ENCODE measurements at places on chromosomes 3 and 15.

DNA sequence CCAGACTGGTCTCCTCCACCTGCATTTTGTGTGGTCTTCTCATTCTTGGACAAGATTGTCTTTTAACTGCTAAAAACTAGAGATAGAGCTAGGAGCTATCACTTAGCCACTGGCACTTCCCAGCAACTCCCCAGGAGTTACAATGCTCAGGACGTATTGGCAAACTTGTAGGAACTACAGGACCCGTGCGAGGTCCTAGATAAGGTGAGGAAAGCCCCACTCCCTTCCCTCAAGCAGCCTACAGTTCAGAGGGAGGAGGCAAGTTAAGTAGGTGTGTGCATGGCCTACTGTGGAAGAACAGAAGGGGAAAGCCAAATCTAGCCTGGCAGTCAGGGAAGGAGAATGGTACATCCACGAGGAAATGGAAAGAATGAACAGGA, 504.7 kb upstream of the PROK2 start:
- no peak for DNase-seq

DNA sequence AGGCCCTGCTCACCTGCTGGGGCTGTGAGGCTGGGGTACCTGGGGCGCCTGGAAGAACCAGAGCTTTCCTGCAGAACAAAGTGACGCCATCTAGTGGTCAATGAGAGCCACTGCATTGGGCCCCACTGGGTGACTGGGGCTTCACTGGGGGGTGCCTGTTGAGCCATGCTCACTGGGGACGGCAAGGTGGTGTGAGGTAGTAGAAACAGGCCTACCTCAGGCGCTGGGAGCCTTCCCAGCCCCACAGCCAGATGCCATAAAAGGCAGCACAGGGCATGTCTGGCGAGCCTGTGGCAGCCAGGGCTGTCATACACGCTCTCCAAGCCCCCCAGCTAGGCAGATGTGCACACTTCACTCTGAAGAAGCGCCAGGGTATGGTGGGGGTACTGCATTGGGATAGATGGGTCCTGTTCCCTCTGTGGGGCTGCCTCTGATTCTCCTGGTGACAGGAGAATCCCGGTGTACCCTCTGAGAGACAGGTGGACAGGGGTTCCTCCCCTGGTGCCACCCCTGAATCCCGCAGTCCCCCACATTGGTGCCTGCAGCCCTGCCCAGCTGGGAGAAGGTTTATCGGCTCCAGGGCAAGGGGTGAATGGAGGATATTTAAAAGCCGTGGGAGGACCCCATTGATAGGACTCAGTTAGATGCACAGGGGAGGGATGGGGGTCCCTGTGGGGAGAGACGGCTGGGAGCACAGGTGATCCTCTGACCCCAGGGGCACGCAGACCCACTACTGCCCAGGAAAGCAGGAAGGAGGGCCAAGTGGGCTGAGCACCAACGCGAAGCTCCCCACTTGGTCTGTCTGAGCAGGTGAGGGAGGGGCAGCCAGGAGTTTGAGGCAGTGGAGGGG, 178.8 kb downstream of the NSMCE3 start:
- peak; percentile 78 for DNase-seq

- no peak for DNase-seq
Measured at GRCh38 chr3:10762611-10763247, 53.3 kb upstream of the SLC6A11 start.

- DNase-seq, result no peak
Measured at GRCh38 chr3:34360713-34361112, 562.3 kb downstream of the PDCD6IP start.

- no peak for DNase-seq
Measured at GRCh38 chr3:68458581-68458980, 473.8 kb downstream of the TAFA4 start.

DNA sequence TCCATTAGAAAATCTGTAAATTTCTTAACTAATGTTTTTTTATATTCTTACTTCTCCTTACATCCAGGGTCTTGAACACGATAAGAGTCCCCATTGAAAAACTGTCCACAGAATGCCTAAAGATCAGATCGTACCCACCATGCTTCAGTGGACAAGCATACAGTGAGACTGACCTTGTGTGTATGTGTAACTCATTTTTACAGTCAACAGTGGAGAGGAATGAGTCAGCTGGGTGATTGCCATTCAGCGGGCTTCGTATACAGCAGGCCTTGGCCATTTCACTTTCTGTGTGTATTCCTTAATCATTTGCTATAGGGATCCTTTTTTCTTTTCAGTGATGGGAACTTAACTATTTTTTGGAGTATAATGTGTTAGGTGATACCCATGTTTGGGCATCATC, 10.6 kb downstream of the PARP14 start:
- DNase-seq, result no peak

- DNase-seq, result no peak
Measured at GRCh38 chr15:69391046-69391757, 22.9 kb upstream of the KIF23 start.

DNA sequence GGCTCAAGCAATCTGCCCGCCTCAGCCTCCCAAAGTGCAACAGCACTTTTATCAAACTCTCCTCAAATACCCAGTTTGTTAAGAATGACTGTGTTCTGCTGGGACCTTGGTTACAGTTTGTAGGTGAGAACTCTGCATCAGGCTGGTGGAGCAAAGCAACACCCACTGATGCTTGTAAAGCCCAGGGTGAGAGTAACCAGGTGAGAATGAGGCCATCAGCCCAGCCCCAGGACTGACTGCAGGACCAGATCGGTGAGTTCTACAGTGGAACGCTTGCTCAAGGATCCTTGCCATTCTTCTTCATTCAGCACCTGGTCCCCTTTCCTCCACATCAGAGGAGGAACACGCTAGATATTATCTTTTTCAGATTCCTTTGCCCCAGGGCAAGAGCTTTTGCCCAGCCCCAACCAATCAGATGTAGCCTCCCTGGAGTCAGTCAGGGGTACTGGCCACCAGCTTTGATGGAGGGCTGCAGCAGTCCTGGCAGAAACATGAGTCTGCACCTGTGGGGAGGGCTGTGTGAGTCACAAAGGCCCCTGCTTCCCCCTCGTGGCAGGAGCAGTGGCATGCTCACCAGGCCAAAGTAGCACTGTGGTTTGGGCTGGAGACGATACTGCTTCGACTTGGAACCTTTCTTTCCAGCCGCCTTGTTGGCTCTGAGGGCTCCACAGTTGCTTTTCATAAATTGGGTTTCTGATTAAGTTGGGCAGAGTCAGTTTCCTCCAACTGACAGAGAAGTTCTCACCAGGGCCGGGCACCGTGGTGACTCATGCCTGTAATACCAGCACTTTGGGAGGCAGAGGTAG, 3.5 kb upstream of the SHISA5 start:
- peak; percentile 82 for DNase-seq

GRCh38 chr3:117355566-117355965, 646.0 kb downstream of the TUSC7 start:
- peak; percentile 74 for DNase-seq

DNA sequence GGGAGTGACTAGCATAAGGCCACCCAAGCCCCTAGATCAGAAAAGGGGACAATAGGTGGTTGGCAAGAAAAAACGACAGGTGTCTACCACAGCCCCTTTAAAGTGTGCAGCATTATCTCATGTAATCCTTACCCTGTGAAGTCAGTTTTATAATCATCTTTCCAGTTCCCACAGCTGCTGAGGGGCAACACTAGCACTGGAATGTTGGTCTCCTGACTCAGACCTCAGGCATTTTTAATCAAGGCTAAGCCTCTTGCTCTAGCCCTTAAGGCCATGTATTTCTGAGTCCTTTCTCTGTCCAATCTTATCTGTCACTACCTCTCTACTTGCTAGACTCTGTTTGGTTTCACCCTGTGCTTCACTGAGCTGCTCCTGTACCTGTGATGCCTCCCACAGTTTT, 171.7 kb downstream of the TLE3 start:
- DNase-seq, result no peak

DNA sequence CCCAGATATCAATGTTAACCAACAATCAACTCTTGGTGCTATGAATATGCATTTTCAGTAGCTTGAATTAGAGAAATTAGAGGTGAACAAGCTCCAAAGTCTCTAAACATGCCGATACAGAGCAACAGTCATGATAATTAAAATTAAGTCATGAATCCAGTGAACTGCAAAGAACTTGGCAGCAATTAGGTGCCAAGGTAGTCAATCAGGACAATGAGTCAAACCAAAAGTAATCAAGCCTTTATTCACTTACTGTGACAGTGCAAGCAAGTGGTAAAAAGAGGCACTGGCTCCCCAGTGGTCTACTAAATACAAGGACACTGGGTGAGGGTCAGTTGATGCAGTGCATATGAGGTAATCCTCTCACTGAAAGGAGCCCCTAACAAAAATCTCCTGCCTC, 1.8 kb downstream of the ZNF770 start:
- DNase-seq, result no peak

GRCh38 chr15:68797599-68798345, 22.9 kb downstream of the ANP32A start:
- DNase-seq, result peak; percentile 61

DNA sequence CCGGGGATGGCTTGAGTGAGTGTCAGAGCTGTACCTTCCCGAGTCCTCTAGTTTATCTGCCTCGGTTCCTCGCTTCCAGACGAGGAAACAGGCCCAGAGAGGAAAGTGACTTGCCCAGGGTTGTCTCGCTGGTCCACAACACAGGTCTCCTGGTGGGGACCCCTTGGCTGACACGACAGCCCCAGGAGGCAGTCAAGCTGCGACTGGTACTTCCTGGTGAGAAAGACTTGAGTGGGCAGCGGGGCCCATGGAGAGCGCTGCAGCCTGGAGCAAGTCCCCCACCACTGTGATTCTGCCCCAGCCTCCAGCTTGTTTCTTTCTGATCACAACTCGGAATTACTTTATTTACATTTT, 600 bp upstream of the CHRNA5 start:
- no peak for DNase-seq

DNA sequence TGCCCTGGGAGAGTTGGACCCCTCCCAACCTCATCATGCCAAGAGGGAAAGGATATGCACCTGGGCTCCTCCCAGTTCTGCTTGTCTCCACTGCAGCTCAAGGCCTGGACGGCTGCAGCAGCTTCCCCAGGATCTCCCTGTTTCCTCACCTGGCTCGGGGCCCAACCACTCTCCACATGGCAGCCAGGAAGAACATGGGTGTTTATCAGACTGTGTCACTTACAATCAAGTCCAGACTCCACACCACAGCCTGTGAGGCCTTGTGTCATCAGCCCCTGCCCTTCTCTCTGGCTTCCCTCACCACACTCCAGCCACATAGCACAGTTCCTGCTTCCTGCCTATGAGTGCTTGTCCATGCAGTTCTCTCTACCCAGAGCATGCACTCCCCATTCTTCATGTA, 534.4 kb downstream of the EPHB1 start:
- DNase-seq, result no peak

DNA sequence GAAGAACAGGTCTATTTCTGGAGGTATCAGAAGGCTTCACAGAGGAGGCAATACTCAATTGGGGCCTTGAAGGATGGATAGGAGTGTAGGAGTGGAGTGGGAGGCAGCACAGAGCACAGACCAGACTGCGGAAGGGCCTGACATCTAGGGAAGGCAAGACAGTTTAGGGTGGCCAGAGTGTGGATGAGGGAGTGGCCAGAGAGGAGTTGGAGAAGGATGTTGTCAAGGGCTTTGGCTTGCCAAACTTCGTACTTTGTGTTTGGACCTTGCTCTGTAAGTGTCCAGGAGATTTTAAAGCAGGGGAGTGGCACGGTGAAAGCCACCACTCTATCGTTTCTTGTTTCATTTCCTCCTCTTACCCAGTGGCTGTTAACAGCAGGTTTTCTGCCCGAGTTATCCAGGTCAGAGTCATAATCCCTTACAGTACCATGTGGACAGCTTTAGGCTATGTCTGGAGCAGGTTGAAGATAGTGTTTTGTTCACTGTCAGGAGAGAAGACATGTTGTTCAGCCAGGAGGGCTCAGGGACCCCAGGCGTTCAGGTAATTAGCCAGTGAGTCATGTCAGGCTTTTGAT, 12.3 kb downstream of the SMAD3 start:
- no peak for DNase-seq

DNA sequence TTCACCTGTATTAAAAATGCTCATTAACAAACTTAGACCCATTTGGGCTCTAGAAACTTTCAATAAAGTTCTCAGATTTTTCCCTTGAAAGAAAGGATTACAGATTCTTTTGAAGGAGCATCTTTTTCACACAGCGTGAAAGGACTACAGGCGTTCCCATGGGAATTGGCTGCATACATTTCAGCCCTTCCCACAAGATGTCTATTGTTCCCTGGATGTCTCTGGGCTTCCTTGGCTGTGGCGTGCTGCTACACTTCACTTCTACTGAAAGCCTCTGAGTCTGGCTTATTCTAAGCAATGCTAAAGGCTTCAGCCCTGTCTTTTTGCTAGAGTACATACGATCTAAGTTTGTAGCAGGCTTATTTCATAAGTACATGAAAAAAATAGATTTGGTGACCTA, 1.4 kb downstream of the VEPH1 start:
- DNase-seq, result no peak
